Lung (tissue), 17 donors: ENCODE measurements at places on chromosomes 3 and 15. TPM values are rescaled to one million over a fixed set of nuclear protein-coding genes. Genes with fewer than 3 reads are reported as not detected.
A peak's percentile ranks its signal among the peaks of the same experiment; 100 is the strongest.

GRCh38 chr15:63107895-63108546, 13.6 kb upstream of the LACTB start:
- DNase-seq = peak; percentile 91
- H3K27me3 ChIP-seq = no peaks in the 10 kb centered on the region
- no peak overlapping the region for H3K4me3 ChIP-seq
- H3K36me3 ChIP-seq = no peaks in the 10 kb centered on the region
- H3K27ac ChIP-seq = peak overlapping the region; percentile 13

The SYNPR gene
- 0.43 TPM for total RNA-seq

DNA sequence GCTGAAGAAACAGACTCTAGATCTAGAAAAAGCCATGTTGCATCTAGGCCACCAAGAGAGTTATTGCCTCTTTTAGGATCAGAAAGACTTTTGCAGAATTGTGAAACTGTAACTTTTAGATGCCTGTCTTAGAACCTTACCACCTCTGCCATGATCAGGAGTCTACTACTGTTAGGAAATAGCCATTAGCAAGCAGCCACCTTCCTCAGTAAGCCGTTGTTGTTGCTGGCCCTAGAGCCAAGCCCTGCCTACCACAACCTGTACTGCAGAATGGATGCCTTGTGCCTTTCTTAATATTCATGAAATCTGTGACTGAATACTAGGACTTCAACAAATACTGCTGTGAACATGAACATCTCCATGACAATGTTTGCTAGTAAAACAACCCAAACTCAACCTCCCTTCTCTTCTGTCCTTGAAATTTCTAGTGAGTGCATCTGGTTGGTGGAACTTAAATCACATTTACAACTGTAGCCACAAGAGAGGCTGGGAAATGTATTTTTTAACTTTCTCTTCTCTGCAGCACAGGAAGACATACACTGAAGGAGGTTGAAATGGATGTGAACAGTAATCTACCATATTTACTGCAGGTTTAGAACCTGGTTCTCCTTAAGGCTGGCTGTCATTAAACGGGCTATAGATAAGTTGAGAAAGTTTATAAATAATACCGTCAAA, 20.7 kb downstream of the RASA2 start:
- no peaks in the 10 kb centered on the region for H3K4me1 ChIP-seq
- no peaks in the 10 kb centered on the region for H3K27me3 ChIP-seq
- DNase-seq = no peak
- H3K4me3 ChIP-seq = no peak overlapping the region
- H3K36me3 ChIP-seq = no peaks in the 10 kb centered on the region

- no peak overlapping the region for H3K27ac ChIP-seq
- no peaks in the 10 kb centered on the region for H3K36me3 ChIP-seq
- H3K27me3 ChIP-seq = no peaks in the 10 kb centered on the region
- H3K4me1 ChIP-seq = no peaks in the 10 kb centered on the region
Measured at GRCh38 chr3:117302428-117302827, 592.8 kb downstream of the TUSC7 start.

DNA sequence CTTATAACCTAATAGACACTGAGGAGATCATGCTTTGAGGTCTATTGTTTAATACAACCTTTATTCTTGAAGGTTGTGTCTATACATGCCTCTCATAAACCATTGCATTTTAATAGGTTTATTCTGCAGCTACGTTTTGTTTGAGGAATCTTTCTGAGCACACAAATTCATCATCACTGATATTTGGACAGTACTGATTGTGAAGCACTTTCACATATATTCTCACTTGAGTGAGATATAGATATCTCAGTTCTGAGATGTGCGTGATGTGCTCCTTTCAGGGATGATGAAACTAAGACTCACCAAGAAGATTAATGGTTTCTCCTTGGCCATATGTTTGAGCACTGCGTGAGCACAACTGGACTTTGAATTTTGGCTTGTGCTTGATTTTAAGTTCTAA, 374.4 kb downstream of the LPP start:
- H3K4me3 ChIP-seq = no peak overlapping the region
- H3K4me1 ChIP-seq = peaks cover 10% of the 10 kb centered on the region
- DNase-seq = no peak
- H3K27me3 ChIP-seq = no peaks in the 10 kb centered on the region
- H3K36me3 ChIP-seq = peaks cover 6% of the 10 kb centered on the region

The CPEB1 gene
- total RNA-seq = 4.0 TPM

- DNase-seq = no peak
- no peaks in the 10 kb centered on the region for H3K36me3 ChIP-seq
- H3K4me3 ChIP-seq = no peak overlapping the region
- H3K27ac ChIP-seq = no peak overlapping the region
Measured at GRCh38 chr3:33488683-33489082, 48.5 kb upstream of the UBP1 start.

- DNase-seq = no peak
- peaks cover 21% of the 10 kb centered on the region for H3K4me1 ChIP-seq
- no peak overlapping the region for H3K4me3 ChIP-seq
- no peak overlapping the region for H3K27ac ChIP-seq
Measured at GRCh38 chr3:177133860-177134815, 63.1 kb downstream of the TBL1XR1 start.
